ENCODE measurements at places on chromosomes 12 and 14.
A peak's percentile ranks its signal among the peaks of the same experiment; 100 is the strongest.

DNA sequence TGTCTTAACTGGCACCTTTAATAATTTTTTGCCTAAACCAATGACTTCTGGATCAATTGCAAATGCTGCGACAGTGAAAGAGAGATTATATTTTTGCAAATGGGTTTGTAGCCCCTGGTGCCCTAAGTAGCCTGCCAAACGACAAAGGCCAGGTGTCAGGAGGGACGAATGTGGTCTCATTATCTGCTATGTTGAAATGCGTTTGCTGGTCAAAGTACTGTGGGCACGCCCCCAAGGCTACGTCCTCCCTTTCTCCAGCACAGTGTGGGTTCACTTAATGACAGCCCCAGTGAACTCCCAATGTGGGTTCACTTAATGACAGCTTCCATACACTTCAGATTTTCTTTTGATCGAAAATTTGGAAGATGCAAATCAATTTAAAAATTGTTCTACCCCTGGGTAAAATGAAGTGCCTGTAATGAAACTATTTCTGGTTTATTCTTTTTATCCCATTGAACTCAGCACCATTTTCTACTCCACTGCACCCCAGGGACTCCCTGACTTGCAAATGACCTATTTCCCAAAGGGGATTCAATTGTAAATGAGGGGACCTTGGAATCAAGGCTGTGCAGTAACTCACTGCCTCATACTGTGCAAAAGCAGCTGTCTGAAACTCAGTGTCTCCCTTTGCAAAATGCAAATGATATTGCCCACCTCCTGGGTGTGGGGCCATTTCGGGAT is 1.4 kb downstream of the SERPINA11 start:
- peak; percentile 38 for DNase-seq
- H3K4me3 ChIP-seq = no peak overlapping the region
- H3K27ac ChIP-seq = no peak overlapping the region
- H3K4me1 ChIP-seq = no peaks in the 10 kb centered on the region

DNA sequence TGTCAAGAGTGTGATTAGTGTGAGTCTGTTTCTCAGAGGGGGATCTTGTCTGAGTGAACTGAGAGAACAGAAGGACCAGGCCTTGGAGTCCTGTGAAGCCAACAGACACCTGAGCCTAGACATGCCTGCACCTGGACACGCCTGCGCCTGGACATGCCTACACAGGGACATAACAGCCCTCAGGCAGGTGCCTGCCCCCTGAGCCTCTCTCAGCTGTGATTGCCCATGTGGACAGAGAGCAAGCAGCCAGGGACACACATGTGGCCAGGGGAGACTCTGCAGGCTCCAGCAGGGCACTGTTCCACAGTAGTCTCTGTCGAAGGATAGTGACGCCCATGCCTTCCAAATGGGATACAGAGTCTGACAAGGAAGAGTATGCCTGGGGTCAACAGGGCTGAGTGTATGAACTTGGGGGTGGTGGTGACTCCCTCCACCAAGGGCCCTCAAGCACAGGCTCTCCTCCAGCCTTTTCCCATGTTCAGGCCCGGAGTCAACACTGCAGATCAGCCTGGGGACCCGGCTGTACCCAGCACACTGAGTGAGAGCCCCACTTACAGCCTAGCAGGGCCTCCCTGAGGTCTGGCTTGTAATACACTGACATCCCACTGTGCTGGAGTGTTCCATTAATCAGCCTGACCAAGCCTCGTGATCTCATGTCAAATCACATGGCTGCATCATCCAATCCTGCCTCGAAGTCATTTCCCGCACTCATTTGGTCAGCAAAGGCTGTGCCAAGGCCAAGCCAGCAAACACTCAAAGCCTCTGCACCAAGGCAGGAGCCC is 173.0 kb downstream of the CALM1 start:
- no peak overlapping the region for H3K27ac ChIP-seq
- no peak overlapping the region for H3K4me3 ChIP-seq
- peaks cover 11% of the 10 kb centered on the region for H3K36me3 ChIP-seq
- DNase-seq = no peak
- H3K27me3 ChIP-seq = no peaks in the 10 kb centered on the region
- peaks cover 2% of the 10 kb centered on the region for H3K4me1 ChIP-seq

DNA sequence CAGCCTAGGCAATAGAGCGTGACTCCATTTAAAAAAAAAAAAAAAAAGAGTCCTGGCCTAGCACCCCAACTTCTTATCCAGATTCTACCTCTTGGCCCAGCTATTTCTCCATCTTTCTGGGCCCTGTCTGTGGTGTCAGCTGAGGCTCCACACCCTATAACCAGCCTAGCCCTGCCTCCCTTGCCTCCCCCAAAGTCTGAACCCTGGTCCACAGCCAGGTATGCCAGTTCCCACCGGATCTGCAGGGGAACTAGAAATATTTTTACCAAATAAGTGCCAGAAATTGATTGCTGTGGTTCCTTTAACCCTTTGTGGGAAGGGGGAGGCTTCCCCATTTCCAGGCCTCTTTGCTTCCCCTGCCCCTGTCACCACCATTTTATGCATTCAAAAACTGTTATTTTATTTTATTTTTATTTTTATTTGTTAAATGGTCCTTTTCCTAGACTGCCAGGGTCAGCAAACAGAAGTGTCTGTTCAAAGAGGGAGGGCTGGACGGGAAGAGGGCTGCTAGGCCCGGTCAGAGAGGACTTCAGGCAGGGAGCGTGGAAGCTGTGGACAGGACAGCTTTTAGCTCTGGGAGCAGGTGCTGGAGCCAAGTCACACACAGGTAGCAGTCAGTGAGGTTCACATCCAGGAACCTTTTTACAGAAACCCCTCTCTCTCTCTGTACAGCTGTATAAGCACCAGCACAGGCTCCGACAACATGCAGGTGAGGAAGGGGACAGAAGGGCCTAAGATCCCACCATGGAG is 23.2 kb downstream of the TTC9 start:
- H3K4me3 ChIP-seq = no peak overlapping the region
- no peaks in the 10 kb centered on the region for H3K27me3 ChIP-seq
- DNase-seq = no peak
- peaks cover 21% of the 10 kb centered on the region for H3K4me1 ChIP-seq

DNA sequence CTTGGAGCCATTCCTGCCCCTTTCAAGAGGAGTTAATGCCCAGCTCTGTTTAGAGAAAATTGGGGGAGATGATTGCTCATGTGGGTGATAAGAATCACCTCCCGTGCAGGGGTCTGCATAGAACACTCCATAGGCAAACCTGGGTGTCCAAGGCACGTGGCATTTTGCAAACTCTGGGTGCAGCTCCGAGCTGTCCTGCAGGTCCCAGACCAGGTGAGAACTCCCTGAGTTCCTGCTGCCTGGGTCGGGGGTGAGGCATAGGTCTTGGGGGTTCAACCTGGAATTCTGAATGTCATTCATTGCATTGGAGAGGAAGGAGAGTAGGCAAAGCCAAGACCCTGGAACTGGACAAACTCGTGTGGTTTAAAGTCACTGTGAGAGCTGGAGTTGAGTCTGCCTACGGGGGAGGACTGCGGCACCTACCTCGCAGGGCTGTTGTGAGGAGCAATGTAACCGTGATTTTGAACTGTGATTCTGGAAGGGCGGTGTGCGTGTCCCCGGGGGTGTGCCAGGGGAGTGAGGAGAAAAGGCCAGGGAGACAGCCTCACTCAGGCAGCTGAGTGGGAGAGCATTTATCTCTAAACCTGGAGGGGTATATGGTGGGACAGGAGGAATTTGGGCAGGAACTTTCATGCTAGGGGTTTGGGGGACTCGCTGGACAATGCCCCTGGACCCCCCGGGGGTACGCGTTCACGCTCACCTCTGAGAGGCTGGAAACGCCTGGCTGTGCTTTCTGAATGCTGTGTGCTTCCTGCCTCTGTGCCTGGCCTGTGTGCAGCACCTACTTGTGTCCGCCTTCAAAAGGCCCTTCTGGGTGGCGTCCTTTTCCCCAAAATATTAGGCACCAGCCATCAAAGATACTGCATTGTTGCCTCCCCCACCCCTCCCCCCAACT is 30.4 kb downstream of the MEG3 start:
- H3K27me3 ChIP-seq = peaks cover 24% of the 10 kb centered on the region
- no peak overlapping the region for H3K27ac ChIP-seq
- H3K4me3 ChIP-seq = no peak overlapping the region
- H3K4me1 ChIP-seq = no peaks in the 10 kb centered on the region
- no peak for DNase-seq

DNA sequence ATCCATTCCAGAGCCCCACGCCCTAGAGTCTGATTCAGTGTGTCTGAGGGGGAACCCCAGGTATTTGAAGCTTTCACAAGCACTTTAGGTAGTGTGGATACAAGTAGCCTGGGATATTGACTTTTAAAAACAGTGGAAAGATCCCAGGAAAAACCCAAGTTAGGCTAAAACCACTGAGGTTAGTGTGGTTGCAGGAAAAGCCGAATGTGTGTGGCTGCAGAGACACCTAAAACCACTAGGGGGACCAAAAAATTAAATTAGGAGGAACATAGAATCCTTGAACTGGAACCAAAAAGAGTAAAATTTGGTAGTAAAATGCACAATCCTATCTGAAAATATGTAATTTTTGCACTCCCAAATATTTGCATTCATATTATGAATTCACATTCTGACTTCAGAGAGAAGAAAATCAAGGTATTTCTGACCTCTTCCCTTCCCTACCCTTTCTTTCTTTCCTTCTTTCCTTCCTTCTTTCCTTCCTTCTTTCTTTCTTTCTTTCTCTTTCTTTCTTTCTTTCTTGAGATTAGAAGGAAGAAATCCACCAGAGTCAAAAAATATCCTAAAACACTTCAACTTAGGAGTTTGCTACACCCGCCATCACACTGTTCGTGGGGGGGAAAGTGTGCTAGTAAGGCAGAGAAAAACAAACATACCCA is 37.8 kb downstream of the SLCO1A2 start:
- no peaks in the 10 kb centered on the region for H3K36me3 ChIP-seq
- H3K4me3 ChIP-seq = no peak overlapping the region
- no peak for DNase-seq
- no peak overlapping the region for H3K27ac ChIP-seq

DNA sequence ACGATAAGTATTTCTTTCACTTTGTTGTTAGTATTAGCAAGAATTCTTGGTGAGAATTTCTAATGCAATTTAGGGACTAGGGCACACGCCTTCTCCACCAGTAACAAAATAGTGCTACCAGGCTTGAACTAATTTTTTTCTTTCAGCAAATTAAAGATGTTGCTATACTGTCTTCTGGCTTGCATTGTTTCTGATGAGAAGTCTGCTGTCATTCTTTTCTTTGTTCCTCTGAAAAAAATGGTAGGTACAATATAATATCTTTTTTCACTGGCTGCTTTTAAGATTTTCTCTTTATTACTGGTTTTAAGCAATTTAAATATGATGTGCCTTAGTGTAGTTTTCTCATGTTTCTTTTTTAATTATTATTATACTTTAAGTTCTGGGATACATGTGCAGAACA is 171.2 kb downstream of the PCNX1 start:
- H3K27ac ChIP-seq = no peak overlapping the region
- H3K36me3 ChIP-seq = peaks cover 72% of the 10 kb centered on the region
- H3K4me3 ChIP-seq = no peak overlapping the region

DNA sequence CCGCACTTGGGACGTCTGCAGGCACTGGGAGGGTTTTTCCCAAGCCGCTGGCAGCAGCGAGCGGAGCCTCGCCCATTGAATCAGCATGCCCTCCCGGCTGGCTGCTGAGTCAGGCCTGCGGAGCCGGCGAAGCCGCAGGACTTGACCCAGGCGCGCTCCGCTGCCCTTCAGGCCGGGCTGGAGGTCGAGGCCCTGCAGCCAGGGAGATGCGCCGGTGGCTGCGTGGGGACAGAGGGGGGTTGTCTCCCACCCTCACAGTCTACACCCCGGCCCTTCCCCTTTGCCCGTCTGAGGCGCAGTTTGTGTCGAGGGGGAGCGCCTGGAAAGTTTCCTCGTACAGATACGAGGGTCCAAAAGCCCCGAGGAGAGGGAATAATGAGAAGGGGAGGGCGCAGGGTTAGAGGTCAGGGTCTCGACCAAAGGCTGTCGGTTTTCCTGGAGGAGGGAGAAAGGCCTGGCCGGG is 759 bp upstream of the KLC1 start:
- peak overlapping the region; percentile 98 for H3K27ac ChIP-seq
- DNase-seq = peak; percentile 88
- peaks cover 41% of the 10 kb centered on the region for H3K4me1 ChIP-seq

GRCh38 chr14:71625175-71625574 is 307.1 kb upstream of the RGS6 start:
- H3K4me1 ChIP-seq = peaks cover 42% of the 10 kb centered on the region
- DNase-seq = no peak
- H3K4me3 ChIP-seq = no peak overlapping the region
- H3K27me3 ChIP-seq = no peaks in the 10 kb centered on the region
- peaks cover 42% of the 10 kb centered on the region for H3K36me3 ChIP-seq

GRCh38 chr12:57234571-57235016 is 5.1 kb downstream of the SHMT2 start:
- H3K27ac ChIP-seq = peak overlapping the region; percentile 98
- DNase-seq = no peak
- H3K4me1 ChIP-seq = peaks cover 79% of the 10 kb centered on the region
- peak overlapping the region; percentile 33 for H3K4me3 ChIP-seq

DNA sequence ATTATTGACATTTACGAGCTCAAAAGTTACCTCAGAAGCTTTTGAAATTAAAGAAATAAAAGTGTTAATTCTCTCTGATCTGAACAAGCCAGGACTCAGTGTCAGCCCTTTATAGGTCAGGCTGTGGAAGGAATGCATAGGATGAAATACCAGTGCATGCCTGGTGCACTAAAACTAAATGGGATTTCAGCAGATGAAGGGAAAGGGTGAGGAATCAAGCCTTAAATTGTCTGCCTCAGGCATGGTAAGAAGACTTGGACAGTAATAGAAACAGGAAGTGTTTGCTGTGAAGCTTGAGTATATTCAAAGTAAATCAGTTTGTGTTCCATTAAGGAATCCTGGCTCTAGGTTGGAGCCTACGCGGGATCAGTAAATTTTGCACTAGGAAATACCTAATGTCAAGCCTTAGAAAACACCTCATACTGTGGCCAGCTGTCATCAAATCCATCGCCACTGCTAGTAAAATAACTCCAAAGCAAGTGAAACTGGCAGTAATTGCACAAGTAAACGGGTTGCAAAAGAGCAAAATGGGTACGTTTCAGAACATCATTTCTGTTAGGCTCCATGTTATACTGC is 76.3 kb downstream of the PDE3A start:
- H3K4me1 ChIP-seq = peaks cover 50% of the 10 kb centered on the region
- H3K27me3 ChIP-seq = no peaks in the 10 kb centered on the region
- peaks cover 16% of the 10 kb centered on the region for H3K36me3 ChIP-seq
- DNase-seq = no peak

DNA sequence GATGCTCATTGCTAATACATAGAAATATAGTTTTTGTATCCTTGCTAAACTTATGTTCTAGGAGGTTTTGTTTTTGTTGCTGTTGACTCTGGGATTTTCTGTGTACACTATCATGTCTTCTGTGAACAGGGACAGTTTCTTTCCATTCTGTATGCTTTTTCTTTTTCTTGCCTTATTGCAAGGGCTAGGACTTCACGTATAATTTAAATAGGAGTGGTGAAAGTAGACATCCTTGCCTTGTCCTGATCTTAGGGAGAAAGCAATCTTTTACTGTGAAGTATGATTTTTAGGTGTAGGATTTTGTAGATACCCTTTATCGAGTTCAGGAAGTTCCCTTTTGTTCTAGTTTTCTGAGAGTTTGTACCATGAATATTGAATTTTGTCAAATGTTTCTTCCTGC is 1.5 kb upstream of the EIF2B2 start:
- H3K4me1 ChIP-seq = peaks cover 29% of the 10 kb centered on the region
- no peak overlapping the region for H3K4me3 ChIP-seq
- H3K27ac ChIP-seq = no peak overlapping the region
- DNase-seq = no peak
